ENCODE measurements at places on chromosomes 4 and X.

DNA sequence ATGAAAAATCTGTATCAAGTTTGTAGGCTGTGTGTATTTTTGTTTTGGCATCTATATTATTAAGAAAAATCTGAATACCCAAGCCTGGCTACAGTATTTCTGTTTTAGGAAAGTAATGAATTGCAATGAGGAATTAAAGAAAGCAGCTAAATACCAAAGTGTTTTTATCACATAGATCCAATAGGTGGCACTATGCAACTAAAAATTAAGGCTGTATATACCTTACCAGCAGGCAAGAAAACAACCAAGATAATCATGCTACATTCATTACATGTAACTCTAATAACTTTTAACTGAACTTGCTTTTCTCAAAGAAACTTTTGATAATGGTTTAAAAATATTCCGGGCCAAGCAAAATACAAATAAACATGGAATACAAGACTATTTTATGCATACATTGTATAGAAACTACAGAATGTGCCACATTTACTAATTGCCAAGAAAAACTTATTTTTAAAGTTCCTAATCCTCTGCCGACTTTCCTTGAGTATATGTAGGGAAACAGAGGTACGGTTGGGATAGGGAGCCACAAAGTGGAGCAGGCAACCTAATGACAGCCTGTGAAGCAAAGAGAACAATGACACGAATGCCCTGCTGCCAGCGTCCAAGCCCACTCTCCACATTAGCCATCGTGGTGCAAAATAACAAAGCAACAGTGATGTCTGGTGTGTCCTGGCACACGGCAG, 63.7 kb downstream of the SEC24D start:
- DNase-seq: no peak

- DNase-seq: no peak
Measured at GRCh38 chr4:152635851-152636250, 43.9 kb downstream of the TMEM154 start.

- DNase-seq: no peak
Measured at GRCh38 chr4:185219551-185220344, 10.3 kb downstream of the SNX25 start.

DNA sequence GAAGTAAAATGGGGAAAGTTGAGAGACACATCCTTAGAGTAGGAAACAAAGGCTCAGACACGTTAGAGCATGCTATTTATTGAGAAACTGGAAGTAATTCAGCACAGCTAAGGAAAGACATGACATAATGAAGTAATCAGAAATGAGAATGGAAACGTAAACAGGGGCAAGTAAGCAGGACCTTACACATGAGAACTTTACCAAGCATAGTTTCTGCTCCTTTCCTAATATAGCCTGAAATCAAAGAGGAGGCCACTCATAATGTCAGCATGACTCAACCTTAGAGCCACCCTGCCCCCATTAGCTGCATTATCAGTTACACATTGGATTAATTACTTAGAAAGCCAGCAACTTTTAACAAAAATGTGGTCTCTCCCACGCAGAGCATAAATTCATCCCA, 558.3 kb upstream of the GRIA3 start:
- DNase-seq: no peak

Data from stimulated activated CD4-positive, alpha-beta T cell treated with anti-CD3 and anti-CD28 coated beads, Interleukin-4, amount 100 ng/mL, for 4 hours (primary cell).